M059J (cell line): ENCODE measurements at places on chromosomes 11 and 22. TPM values are rescaled to one million over a fixed set of nuclear protein-coding genes. Genes with fewer than 3 reads are reported as not detected.
A peak's percentile ranks its signal among the peaks of the same experiment; 100 is the strongest.

GRCh38 chr11:82775736-82776346 lies 42.2 kb upstream of the FAM181B start:
- DNase-seq = peak; percentile 66

- no peak for DNase-seq
Observed at GRCh38 chr11:30540781-30541180, 45.4 kb downstream of the MPPED2 start.

DNA sequence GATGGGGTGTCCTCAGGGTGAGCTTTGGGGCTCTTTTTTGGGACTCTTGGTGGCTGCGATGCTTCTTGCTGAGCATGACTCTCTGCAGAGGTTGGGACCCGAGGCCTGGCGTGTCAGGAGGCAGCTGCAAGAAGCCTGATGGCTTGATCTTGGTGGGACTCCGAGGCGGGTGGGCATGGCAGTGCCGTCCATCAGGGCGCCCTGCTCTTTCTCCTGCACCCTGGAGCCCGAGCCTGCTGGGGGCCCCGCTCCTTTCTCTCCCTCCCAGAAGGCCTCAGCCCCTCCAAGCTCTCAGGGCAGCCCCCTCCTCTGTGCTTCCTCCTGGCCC lies 432.7 kb downstream of the TBC1D22A start:
- DNase-seq = no peak

GRCh38 chr11:1299621-1300020 lies 9.8 kb downstream of the TOLLIP start:
- no peak for DNase-seq

GRCh38 chr11:7492253-7492652 lies 6.9 kb downstream of the OLFML1 start:
- no peak for DNase-seq

DNA sequence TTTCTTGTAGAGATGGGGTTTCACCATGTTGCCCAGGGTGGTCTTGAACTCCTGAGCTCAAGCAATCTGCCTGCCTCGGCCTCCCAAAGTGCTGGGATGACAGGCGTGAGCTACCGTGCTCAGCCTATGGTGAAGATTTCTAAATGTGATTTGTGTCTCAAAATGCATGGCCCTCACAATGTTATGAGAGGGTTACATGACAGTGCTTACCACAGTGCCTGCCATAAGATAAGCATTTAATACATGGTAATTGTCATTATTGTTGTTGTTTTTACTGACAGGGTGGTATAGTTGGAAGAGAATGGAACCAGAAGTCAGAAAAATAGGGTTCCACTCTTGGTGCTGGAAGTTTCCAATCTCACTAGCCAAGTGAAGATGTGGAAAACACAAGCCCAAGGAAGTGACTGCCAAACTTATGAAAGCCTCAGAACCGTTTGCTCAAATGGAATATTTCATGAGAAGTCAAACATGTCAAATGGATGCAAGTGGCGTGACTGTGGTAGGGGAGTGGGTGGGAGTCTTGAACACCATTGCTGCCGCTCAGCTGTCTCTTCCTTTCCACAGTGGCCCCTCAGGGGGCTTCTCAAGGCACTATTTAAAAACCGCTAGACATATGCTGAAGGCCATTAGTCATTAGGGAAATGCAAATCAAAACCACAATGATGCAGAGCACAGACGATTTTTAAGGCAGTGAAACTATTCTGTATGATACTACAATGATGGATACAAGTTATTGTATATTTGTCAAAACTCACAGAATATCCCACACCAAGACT lies 29.1 kb upstream of the LMO2 start:
- peak; percentile 49 for DNase-seq

Gene TMEM41B
- 84.6 and 108 TPM in 2 replicates for total RNA-seq

Gene APOBEC3G
- 23.4 and 30.1 TPM in 2 replicates for total RNA-seq

Gene HPS5
- 18.8 and 30.0 TPM in 2 replicates for total RNA-seq
